Hippocampal formation (tissue), 2 donors: ENCODE measurements at places on chromosomes 11 and 22.

DNA sequence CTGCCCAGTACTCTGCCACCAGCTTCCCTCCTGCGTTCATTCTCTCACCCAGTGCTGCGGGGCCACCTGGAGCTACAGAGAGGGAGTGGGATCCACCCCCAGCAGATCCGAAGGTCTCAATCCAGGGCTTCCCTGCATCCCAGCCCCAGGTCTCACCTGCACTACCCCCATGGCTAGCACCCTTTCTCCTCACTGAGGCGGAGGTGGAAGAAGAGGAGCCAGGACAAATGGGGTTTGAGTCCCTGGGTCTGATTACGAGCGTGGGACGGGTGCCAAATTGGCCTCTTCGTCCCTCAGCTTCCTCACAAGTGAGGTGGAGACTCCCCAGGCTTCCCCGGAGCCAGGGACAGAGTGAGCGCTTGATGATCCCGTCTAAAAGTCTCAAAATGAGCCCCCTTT lies 64.2 kb downstream of the NFAM1 start:
- no peak for DNase-seq

DNA sequence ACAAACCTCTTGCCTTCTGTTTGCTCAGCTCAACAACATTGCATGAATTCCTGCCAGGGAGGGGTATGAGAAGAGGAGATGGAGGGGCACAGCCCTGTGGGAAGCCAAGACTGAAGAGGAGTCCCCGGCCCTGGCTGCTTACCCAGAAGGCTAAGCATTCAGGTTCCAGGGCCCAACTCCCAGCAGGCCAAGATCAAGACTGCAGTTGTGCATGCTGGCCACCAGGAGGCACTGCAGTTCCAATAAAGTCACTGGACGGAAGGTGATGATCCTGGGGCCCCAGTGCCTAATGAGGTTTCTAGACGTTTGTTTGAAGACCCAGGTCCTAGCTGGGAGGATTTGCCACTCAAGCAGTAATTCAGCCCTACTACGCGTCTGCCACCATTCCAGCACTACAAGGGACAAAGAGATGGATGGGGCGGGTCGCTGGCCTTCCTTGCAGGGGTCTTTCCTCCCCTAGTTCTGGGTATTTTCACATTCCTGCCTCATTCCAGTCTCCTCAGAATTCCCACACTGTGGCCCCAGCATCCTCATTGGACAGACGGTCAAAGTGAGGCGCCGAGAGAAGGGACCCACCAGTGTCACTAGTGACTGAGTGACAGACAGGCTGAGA lies 23.6 kb downstream of the ALX4 start:
- DNase-seq: peak; percentile 13

- no peak for DNase-seq
Measured at GRCh38 chr22:39223091-39223710, 21.6 kb downstream of the PDGFB start.

DNA sequence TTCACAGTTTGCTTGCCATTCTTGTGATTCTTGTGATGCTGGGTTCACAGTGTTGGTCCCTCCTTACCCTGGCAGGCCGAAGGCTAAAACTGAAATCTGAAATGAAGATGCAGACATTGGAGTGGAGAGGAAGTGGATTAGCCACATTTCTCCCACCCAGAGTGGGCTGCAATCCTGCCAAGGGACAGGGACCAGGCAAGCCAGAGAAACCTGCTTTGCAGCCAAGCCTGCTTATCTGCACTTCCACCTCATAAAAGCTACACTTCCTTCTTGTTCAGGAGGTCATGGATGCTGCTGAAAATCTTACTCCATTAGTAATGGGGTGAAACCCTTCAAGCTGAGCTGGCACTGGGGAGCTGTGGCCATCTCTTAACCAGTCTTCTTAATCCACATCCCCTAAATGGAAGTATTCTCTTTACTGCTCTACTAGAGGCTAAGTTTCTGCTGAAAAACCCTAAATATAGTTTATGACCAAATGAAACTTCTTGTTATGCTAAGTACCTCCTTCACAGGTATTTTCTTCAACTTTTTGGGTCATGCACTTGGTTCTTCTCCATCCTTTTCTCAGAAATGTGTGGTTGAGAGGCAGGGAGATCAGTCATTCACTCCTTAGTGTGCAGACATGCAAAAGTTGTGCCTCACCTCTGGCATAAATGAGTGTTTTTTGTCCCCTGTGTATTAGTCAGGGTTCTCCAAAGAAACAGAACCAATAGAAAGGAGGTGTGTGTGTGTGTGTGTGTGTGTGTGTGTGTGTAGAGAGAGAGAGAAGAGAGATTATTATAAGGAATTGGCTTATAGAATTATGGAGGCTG lies 133.9 kb upstream of the BMAL1 start:
- DNase-seq: no peak

DNA sequence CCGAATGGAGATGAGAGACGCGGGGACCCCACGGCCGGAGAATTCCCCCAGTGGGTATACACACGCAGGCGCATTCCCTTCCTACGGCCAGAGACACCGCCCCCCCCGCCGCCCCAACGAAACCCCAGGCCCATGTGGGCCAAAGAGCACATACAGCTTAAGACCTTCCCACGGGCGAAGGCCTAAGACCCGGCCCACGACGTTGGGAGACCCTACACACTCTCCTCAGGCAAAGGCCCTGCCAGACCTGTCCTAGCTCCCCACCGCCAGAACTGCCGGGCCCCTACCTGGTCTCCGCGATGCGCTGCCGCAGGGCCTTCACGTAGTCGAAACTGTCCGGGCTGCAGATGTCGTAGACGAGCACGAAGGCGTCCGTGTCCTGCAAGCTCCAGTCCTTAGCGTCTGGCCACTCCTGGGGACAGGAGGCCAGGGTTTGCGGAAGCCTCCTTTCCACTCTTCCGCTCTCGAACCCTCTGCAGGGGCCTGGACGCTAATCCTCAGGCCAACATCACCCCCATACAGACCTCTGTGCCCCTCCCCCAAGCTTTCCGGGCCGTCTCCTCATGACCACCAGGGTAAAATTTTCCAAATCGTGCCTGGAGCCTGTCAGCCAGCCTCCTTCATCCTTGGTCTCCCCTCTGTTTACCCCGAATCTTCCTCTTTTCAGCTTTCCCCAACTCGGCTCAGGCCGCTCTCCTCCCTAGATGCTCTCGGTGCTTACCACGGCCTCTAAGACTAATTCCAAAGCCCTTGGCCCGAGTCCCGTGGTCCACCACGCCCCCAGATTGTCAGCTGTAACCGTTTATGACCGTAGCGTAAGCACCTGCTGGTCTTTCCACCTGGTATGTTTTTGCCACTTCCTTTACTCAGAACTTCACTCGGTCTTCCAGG lies 1.7 kb downstream of the RASL10A start:
- no peak for DNase-seq

- no peak for DNase-seq
Measured at GRCh38 chr22:24965822-24966626, 13.5 kb downstream of the KIAA1671 start.

DNA sequence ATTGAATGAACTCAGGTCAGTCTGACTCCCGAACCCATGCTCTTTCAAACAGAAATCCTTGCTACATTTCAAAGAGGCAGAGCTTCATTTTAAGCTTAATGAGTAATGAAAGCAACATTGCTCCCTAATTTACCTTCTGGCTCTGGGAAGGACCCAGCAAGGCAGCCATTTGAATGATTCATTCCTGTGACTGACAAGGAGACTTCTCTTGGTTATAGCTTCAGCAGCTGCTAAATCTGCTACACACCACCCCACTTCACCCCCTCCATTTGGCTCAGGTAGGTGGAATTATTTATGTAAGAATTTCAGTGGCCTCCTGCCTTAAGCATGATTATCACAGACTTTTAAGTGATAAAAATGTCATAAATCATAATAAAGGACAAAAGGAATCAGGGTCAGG lies 117.7 kb downstream of the KCNC1 start:
- DNase-seq: no peak
